Spinal cord (tissue), 10 donors: ENCODE measurements at places on chromosomes 5 and 9.

GRCh38 chr9:121085661-121086060, 10.9 kb downstream of the CNTRL start:
- no peak for DNase-seq

GRCh38 chr9:34717996-34718614, 8.2 kb upstream of the CCL21 start:
- DNase-seq: no peak

- no peak for DNase-seq
Measured at GRCh38 chr9:3534614-3535404, 9.0 kb upstream of the RFX3 start.

- no peak for DNase-seq
Measured at GRCh38 chr5:138402640-138403039, 36.2 kb upstream of the REEP2 start.

- no peak for DNase-seq
Measured at GRCh38 chr5:76487821-76488220, 84.7 kb downstream of the IQGAP2 start.

GRCh38 chr5:5371005-5371404, 51.5 kb upstream of the ICE1 start:
- no peak for DNase-seq

- DNase-seq: no peak
Measured at GRCh38 chr5:179880848-179881590, 22.4 kb upstream of the MRNIP start.

DNA sequence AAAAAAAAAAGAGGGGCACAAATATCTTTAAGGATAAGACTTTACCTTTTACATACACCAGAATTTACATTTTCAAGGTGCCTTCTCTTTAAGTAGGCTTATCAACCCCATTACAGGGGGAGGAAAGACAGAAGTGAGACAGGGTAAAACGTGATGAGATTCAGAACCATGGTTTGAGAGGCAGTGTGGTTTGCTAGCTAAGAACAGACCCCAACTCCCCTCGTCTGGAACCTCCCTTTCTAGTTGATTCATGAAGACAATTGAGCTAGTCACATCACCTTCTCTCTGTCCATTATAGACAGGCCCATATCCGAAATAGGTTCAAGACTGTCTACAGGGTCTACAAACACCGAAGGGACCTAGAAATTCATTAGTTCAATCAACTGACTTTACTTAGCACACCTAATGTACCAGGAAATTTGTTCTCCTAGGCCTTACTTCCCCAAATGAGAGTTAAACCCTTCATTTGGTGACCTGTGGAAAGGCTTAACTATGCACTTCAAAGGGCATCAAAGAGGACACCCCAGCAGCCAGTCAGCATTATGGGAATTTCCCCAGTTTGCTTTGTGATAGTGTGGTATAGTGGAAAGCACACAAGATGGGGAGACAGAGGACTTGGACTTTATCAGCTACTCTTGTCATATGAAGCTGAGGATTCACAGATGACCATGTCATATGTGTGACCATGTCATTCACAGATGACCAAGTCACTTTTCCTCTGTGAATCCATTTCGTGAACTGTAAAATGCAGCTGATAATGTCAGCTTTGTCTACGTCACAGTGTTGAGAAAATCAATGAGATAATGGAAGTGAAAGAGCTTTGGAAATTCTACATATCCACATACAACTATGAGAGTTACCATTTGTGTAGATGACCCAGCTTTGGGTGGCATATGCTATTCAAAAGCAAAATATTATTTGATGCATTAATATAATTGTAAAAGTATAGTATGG, 40.2 kb upstream of the CYFIP2 start:
- DNase-seq: no peak

DNA sequence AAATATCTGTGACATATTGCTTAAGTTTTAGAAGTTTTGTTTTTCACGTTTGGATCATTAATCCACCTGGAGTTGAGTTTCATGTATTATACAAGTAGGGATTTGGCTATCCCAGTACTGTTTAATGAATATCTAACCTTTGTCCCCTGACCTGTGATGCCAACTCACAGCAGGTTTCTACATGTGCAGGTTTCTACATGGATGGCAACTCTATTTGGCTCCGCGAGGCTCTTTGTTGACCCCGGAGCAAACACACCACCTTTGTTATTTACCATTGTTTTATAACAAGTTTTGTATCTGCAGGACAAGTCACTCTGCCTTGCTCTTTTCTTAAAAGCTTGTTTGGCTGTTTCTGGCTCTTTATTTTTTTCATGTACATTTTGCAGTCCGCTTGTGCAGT, 920 bp upstream of the SFXN1 start:
- no peak for DNase-seq
